DND-41 (cell line): ENCODE measurements at places on chromosomes 12 and 14.

GRCh38 chr12:57027805-57028153, 11.4 kb upstream of the TAC3 start:
- peak; percentile 19 for DNase-seq

DNA sequence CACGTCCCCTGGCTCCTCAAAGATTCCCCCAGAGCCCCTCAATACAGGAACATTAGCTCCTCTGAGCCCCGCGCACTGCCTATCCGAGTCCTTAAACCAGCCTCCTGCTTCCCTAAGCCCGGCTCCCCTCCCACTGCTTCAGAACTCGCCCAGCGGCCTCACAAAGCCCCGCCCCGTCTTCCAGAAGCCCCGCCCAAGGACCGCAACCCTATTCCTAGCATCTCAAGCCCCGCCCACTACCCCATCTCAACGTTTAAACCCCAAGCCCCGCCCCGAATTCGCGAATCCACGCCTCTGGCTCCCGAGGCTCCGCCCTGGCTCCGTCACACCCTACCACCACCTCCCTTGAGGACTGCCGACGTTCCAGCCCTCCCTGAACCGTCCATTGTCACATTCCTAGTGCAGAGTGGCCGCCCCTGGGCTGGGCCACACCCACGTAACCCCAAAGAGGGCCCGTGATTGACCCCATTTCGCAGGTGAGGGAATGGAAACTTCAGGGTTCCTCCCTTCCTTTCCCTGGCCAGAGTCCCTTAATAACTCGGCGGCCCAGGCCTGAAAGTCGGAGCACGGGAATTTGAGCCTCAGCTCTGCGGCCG, 646 bp upstream of the CORO1C start:
- DNase-seq: peak; percentile 98

DNA sequence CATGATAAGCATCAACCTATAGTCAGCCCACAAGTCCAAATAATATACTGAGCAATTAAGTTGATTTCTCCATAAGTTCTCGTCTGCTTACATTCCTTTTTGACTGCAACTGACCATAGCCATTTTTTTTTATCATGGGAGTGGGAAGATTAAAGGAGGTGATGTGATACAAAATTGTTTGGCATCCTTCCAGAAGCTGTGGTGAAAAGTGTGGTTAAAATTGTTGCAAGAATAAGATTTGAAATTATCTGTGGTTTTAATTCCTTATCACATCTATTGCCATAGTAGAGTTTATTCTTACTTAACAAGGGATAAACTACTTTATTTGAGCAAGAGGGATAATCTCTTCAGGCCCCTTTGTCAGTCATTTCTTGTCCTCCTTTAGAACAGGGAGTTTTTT, 50.7 kb downstream of the LIN52 start:
- no peak for DNase-seq

DNA sequence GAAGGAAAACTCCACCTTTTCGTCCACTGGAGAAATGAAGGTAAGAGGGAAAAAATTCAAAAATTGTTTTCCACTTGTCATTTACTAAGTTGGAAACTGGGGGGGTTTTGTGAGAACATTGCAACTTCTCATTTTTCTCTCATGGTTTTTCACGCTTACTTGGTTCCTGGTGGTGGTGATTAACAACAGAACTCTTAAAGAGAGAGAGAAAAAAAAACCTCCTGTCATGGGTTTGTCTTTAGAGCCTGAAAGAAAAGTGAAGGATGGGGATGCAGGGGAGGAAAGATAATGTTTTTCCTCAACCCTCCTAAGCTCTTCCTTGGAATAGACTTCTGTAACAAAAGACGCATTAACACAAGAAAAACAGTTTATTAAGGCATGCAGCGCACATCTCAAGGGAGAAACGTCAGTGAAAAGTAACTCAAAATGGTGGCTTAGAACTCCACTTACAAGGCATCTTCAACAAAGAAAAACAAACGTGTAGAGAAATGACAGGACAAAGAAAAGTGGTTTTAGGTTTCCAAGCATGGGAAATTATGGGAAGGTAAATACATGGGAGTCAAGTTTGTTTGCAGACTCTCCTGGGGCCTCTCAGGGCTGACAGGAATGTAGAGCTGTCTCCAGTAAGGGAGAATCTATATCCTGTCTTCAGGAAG, 81.9 kb upstream of the ATF7IP start:
- DNase-seq: no peak

GRCh38 chr12:128852885-128853599, at the start of gene GLT1D1:
Gene GLT1D1 (plus strand): TSS chr12:128853478. CDS start chr12:128853582, 104 bp downstream.
- no peak for DNase-seq

- DNase-seq: no peak
Measured at GRCh38 chr14:27305441-27305945, 707.7 kb upstream of the NOVA1 start.

DNA sequence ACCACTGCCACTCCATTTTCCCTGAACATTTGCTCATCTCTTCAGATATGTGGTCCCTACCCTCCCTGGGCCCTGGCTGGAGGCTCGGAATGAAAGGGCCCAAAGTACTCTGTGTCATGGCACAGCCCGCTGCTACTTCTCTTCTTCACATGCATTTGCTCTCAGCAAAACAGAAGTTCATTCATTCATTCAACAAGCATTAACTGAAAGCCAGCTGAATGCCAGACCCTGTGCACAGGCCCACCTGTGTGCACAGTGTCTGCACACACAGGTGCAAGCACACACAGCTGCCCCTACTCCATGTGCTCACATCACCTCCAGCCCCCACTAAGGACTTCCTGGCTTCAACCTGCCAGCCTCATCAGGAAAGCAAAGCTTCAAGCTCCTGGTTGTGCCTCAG, 7.8 kb downstream of the WNT1 start:
- no peak for DNase-seq

GRCh38 chr12:143964-144649, 69.8 kb downstream of the SLC6A12 start:
- no peak for DNase-seq

DNA sequence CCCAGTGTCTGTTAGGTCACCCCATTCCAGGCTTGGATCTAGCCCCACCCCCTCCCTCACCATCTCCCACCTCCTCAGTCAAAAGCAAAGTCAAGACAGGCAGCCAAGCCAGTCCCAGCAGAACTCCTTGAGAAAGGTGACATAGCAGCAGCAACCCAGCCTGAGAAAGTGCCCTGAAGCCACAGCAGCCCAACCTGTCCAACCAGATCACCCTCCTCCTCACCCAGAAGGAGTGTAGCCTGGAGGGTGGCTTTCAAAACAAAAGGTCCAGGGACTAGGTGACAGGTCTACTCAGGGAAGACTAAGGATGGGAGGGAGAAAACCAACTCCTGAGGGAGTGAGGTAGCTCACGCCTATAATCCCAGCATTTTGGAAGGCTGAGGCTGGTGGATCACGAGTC, 5.2 kb downstream of the RAB15 start:
- no peak for DNase-seq

DNA sequence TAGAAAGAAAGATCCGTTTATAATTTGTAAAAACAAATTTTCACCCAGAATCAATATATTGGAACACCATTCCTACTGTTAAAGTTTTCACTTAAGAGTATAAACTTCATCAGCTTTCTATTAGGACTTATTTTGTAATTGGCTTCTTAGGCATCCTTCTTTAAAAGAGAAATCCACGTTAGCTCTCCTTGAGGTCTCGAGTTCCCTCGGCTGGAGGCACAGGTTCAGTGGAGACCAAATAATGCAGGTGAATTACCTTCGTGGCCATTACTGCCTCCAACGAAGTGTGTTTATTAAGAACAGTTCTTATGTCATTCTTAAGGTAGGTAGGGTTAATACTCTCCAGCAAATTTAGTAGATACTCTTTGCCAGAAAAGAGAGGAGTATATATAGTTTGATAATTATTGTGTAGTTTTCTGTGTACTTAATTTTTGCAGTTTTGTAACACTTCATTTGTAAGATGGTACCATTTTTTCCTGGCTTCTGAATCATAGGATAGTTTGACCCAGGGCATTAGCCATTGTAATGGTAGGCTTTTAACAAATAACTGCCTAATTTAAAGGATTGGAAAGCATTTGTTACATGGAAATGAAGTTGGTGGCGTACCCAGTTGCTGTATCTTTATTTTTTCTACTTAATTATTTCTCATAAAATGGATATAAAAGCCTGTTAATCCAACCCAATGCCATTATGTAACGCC, 2.2 kb downstream of the CALM1 start:
- no peak for DNase-seq

- no peak for DNase-seq
Measured at GRCh38 chr14:101199028-101199770, 295.7 kb upstream of the RTL1 start.

- no peak for DNase-seq
Measured at GRCh38 chr14:75984674-75985073, 889 bp upstream of the IFT43 start.

DNA sequence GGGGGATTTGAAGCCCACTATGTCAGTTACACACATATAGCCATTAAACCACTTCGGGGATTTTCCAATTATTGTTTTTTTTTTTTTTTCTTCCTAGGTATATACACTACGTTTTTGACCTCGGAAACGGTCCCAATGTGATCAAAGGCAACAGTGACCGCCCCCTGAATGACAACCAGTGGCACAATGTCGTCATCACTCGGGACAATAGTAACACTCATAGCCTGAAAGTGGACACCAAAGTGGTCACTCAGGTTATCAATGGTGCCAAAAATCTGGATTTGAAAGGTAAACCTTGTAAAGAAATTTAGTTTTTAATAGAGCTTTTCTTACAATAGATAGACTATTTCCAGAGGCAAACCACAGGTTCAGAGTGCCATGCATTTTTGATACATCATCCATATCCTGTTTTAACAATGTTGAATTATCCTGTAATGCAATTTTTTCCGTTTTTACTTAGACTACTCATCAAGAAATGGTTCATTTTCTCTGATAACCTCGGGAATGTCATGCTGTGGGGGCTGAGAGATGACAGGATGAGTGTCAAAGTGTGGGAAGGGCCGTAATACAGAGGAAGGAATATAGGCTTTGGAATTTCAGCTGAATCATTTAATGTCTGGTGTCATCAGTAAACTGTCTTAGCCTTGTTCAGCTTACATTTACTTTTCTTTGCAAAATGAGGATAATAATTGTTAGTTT, 797.1 kb downstream of the NRXN3 start:
- DNase-seq: no peak

DNA sequence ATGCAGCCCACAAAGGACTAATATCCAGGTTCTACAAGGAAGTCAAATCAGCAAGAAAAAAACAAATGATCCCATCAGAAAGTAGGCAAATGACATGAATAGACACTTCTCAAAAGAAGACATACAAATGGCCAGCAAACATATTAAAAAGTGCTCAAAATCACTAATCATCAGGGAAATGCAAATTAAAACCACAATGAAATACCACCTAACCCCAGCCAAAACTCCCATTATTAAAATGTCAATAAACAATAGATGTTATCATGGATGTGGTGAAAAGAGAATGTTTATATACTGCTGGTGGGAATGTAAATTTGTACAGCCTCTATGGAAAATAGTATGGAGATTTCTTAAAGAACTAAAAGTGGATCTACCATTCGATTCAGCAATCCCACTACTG, 25.0 kb downstream of the SLC41A2 start:
- no peak for DNase-seq

DNA sequence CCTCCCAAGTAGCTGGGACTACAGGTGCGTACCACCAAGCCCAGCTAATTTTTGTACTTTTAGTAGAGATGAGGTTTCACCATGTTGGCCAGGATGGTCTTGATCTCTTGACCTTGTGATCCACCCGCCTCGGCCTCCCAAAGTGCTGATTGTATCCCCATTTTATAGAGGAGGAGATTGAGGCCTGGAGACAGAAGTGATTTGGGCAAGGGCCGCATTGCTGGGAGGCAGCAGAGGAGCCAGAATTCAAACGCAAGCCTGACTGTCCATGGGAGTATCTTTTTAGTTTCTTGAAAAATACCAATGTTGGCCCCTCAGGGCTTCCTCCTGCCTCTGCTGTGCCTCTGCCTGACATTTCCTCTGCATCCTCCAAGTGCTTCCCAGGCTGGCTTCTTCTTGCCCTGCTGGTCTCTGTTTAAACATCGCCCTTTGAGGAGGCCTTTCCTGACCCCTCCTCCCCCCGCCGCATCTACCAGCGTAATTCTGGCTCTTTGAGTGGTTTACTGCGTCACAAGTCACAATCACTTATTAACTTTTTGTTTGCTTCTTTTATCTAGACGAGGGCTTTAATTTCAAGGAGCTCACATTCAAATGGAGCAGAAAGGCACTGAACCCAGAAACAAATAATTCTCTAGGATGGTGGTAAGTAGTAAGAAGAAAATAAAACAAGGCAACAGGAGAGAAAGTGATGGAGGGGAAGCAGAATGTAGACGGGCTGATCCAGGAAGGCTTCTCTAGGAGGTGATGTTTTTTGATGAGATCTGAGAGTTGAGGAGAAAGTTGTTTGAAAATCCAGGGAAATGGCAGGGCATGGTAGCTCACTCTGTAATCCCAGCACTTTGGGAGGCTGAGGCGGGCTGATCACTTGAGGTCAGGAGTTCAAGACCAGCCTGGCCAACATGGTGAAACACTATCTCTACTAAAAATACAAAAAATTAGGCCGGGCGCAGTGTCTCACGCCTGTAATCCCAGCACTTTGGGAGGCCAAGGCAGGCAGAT, 91.0 kb upstream of the MED13L start:
- DNase-seq: no peak

DNA sequence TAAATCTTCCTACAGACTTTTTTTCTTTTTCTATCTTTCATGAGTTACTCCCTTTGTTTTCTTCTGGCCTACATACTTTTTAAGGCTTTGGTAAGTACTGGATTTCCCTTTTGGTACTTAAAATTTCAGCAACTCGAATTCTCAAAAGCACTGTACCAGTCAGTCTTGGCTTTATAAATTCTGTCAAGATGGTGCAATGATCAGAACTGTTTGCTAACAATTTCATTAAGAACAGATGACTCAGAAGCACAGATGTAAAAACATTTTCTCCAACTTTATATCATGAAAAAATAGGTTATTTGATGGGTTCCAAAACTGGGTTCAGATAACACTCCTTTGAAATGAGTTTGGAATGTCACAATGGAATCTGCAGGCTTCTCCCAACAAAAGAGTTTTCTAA, 1961.8 kb upstream of the FLRT2 start:
- DNase-seq: no peak

DNA sequence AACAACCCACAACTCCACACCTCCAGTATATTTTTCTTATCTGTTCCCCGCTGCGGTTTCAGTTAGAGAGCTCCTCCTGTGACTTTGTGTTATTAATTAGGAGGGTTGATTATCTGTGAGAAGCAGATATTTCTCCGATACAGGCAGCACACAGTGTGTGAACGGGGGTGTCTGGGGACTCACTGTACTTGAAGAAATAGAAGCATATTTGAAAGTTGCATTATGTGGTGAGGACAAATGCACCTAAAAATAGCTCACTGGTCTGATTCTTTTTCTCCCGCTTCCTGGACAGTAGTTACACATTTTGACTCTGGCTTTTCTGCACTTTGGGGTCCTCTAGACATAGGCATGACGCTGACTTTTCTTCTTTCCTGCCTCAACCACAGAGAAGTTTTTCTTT, 277.7 kb downstream of the VRK1 start:
- no peak for DNase-seq

- no peak for DNase-seq
Measured at GRCh38 chr14:104787736-104788135, 7.8 kb downstream of the AKT1 start.

DNA sequence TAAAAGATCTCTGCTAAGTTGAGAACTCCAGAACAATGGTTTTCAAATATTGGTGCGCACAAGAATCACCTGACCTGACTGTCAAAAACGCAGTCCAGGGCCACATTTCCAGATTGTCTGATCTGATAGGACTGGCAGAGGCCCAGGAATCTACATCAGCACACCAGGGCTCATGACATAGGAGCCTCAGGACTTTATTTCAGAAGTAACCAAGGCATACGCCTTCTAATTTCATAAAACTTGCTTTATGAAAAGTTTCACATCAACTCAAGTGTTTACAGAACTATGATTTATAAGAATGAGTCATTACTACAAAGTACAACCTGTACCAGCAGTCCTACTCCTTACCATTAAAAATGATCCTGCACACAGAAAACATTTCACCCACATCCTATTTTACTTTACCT, 47.7 kb upstream of the PTPRO start:
- no peak for DNase-seq
